ENCODE measurements at places on chromosomes 3 and 15.

DNA sequence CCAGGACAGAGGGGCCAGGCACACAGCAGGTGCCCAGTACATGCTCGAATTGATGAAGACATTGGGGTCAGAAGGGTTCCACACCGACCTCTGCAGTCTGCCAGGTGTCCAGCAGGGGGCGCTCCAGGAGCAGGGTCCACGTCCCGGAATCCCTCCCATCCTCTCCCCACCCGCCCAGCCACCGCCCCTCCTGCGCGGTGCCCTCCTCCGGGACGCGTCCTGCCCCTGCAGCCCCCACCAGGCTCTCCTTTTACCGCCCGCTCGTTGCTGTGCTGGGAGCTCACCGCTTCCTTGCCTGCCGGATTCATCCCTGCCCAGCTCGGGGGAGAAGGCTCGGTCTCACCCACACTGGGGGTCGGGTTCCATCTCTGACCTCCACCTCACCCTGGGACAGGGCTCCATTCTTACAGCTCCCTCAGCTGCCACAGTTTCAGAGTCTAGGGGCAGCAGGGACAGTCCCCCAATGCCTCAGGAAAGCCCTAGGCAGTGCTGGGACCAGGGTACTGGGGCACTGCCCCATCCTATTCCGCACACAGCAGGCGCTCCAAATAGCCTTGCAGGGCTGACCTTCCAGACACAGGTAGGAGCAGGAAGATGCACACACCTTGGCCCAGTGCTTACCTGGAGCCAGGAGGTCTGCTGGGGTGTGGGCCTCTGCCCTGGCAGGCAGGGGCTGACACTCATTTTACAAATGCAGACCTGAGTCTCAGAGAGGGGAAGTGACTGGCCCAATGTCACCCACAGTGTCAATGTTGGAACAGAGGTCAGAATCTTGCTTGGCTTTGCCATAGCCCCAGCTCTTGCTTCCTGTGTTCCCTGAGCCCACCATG lies 31.0 kb downstream of the GRIP2 start:
- peak; percentile 38 for DNase-seq

DNA sequence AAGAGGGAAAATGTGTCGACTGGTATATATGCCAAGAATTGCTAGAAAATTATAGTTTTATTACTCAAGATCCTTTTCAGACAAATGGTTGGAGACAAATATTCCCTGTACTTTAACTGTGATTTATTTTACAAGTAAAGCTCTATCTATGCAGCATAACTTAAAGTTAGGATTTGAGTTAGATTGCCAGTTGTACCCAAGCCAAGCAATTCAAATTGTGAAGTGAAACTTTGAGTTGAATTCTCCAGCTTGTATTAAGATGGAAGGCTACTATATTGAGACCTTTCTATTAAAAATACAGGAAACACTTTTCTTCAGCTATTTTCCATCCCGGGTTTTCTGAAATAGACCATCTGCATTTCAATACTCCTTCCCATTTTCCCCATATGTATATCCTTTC lies 333.1 kb upstream of the RBMS3 start:
- no peak for DNase-seq

- DNase-seq: no peak
Observed at GRCh38 chr3:152474585-152474984, 205.9 kb downstream of the MBNL1 start.

GRCh38 chr3:55202326-55202725 lies 274.5 kb upstream of the LRTM1 start:
- no peak for DNase-seq

DNA sequence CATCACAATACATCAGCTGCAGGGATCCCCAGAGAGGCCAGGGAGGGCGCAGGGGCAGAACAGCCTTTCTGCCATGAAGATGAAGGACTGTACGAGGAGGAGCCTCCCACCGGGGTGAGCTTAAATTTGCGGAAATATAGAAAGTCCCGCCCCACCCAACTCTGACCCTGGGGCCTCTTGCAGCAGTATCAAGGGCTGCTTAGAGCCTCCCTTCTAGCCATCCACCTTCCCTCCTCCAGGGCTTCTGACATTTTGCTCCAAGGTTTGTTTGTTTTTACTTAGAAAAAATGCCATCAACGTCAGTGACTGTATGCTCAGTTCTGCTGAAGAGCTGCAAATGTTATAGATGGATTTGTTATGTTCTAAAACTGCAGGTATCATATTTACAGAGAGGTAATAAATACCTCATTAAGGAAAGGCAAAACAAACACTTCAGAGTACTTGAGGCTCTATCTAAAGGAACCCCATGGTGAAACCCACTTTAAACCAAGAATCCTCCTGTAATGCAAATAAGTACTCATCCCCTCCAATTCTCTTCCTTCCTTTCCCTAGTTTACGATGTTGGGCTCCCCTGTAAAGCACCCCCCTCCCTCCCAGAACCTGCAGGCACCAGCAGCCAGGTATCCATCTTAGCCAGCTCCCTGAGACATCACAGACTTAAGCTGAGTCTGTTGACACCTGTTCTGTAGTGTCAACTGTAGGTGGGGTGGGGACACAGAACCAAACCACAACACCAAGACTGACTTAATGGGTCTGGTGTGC lies 30.5 kb downstream of the RFTN1 start:
- no peak for DNase-seq

GRCh38 chr3:36763850-36764703 lies at the start of gene DCLK3:
Gene DCLK3 (minus strand): TSS chr3:36764553. CDS start chr3:36764263, 290 bp downstream.
- no peak for DNase-seq

DNA sequence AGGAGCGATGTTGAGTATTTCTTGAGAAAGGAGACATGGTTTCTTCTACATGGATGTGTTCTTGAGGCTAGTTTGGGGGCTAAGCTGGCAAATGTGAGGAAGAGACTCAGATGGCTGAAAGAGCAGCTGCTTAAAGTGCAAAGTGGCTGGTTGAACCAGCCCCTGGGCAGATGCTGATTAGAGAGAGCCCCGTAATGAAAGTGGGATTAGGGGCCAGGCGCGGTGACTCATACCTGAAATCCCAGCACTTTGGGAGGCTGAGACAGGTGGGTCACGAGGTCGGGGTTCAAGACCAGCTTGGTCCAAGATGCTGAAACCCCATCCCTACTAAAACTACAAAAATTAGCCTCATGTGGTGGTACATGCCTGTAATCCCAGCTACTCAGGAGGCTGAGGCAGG lies 75.0 kb upstream of the GCNT3 start:
- no peak for DNase-seq

- no peak for DNase-seq
Observed at GRCh38 chr15:68812069-68812468, 8.6 kb downstream of the ANP32A start.

GRCh38 chr3:13812034-13812471 lies 67.8 kb downstream of the WNT7A start:
- no peak for DNase-seq

DNA sequence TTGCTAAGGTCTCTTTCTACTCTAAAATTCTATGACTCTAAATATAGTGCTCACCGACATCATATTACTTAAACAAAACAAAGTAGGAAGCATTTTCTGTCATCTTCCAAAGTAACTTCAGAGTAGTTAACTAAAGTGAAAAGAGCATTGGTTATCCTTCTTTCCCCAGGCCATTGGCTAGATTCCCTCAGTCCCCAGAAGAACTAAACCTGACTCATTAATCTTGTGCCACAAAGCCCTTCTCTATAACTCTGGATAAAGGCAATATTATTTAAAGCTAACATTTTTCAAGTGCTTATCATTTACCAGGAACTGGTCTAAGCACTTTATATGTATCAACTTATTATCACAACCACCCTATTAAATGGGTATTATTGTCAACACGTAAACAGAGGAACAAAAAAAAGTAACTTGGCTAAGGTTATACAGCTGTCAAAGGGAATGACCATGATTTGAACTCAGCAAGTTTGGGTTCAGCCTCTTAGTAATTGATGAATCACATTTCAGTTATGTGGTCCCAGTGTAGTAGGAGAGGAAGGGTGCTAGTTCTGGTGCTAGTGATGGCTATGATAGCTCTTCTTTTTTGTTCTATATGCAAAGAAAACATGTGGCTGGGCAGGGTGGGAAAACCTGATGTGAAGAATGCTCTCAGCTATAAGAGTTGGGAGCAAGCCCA lies 304.9 kb downstream of the FGF12 start:
- DNase-seq: no peak

GRCh38 chr3:188927971-188928370 lies 243.8 kb upstream of the TPRG1 start:
- no peak for DNase-seq

DNA sequence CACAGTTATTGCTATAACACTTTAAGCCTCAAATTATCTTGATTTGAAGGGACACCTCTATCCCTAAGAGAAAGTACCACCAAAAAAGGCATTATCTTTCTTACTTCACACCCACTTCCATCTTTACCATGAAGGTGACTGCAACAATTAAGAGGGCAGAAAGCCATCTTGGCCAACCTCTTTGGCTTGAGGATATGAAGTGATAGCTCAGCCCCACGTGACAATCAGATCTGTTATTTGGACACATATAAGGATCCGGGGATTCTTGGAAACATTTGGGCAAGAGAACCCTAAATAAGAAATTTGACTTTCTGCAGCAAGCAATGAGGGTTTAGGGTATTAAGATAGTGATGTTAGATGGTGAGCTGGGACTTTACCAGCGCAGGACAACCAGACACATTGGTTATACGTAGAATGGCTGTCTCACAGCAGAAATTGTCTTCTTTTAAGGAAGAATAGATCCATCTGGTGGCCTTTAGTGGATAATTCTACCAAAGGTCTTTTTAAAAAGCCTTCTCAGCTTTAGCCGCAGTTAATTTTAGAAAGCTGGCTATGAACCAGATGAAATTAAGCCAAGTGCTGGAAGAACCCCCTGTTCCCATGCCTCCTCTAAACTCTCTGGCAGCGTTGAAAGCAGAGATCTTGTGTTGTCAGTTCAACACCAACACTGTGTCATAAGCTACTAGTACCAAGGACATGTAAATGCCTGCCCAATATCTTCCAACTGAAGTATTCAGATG lies 12.3 kb downstream of the HCLS1 start:
- no peak for DNase-seq

Data from stimulated activated CD8-positive, alpha-beta memory T cell treated with anti-CD3 and anti-CD28 coated beads, Interleukin-15, amount 100 ng/mL, for 4 hours (primary cell).